ENCODE measurements at places on chromosomes 3 and 15. TPM values are rescaled to one million over a fixed set of nuclear protein-coding genes. Genes with fewer than 3 reads are reported as not detected.

The LIPC gene
- total RNA-seq, result not detected

The SOX14 gene
- not detected for total RNA-seq

The ADGRG7 gene
- total RNA-seq, result not detected

DNA sequence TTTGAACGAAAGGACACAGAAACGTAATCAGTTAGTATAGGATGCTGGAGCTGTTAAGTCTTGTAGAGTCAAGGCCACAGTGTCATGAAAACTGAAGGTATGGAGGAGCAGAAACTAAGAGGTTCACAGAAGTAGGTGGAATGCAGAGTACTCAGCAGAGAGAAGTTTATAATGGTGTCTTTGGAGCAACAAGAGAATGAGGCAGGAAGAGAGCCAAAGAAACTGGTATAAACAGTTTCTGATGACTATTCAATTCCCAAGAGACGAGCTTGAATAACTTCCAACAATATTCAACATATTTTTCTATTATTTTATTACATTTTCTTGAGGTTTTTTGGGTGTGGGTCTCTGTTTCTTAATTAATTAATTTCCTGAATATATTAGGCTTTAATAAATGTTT lies 29.6 kb downstream of the GALK2 start:
- DNase-seq, result no peak

GRCh38 chr3:190375246-190375645 lies 12.7 kb upstream of the CLDN16 start:
- no peak for DNase-seq

- peak; percentile 71 for DNase-seq
Measured at GRCh38 chr15:90300988-90301706, 35.7 kb downstream of the NGRN start.

DNA sequence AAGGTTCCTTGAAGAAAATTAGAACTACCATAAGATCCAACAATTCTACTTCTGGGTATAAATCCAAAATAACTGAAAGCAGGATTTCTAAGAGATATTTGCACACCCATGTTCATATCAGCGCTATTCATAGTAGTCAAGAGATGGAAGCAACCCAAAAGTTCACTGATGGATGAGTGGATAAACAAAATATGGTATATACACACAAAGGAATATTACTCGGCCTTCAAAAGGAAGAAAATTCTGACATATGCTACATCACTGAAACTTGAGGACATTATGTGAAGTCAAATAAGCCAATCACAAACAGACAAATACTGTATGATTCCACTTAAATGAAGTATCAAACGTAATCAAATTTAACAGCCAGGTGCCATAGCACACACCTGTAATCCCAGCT lies 13.1 kb downstream of the DET1 start:
- no peak for DNase-seq

DNA sequence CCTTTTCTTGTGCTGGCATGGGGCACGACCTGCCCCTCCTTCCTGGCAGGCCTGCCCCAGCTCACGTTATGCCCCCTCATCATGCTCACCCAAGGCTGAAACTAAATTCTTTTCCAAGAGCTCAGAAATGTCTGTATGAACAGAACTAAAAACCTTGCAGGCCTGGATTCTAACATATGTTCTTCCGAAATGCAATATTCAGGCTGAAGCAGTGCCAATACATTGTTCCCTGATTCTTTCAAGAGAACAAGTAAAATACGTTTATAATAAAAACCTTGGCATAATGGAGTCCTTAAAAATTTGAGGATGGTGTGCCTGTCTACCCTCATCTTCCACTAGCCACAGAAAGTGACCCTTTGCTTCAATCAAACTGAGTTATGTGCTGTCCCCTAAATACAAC lies 48.5 kb upstream of the ICE2 start:
- DNase-seq, result no peak

GRCh38 chr15:64847016-64847415 lies 5.3 kb downstream of the PLEKHO2 start:
- no peak for DNase-seq

- no peak for DNase-seq
Measured at GRCh38 chr3:18241837-18242236, 183.3 kb downstream of the SATB1 start.

GRCh38 chr3:69684309-69684961 lies 54.8 kb upstream of the MITF start:
- DNase-seq, result no peak

- DNase-seq, result no peak
Measured at GRCh38 chr15:73573572-73573971, 59.6 kb downstream of the NPTN start.

- no peak for DNase-seq
Measured at GRCh38 chr3:1883534-1883933, 215.1 kb upstream of the CNTN4 start.
